Body of pancreas (tissue), 4 donors: ENCODE measurements at places on chromosomes 5 and 9. TPM values are rescaled to one million over a fixed set of nuclear protein-coding genes. Genes with fewer than 3 reads are reported as not detected.

DNA sequence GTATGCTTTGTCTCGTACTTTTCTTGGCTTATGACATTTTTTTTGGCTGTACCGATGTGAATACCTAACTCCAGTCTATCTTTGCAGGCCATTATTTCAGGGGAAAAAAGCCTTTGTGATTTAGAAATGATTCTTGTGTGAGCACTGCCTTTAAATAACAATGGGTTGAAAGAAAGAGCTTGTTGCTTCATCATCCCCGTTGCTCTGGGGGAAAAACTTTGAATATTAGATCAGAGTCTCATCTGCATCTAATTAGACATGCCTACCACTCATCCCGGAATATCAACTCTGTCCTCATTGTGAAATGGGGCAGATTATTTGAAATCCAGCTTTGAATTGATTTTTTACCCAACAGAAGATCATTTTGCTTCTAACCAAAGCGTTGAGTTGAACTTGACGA lies 13.5 kb downstream of the CXCL14 start:
- H3K4me3 ChIP-seq, result no peak overlapping the region
- no peaks in the 10 kb centered on the region for H3K36me3 ChIP-seq
- no peaks in the 10 kb centered on the region for H3K27me3 ChIP-seq
- DNase-seq, result no peak
- no peaks in the 10 kb centered on the region for H3K4me1 ChIP-seq
- no peak overlapping the region for H3K27ac ChIP-seq

- no peaks in the 10 kb centered on the region for H3K27me3 ChIP-seq
- no peaks in the 10 kb centered on the region for H3K36me3 ChIP-seq
- no peak for DNase-seq
- H3K27ac ChIP-seq, result no peak overlapping the region
- H3K4me1 ChIP-seq, result no peaks in the 10 kb centered on the region
- no peak overlapping the region for H3K4me3 ChIP-seq
These were observed 307.3 kb upstream of the SGCD start for GRCh38 chr5:156019571-156020180.

DNA sequence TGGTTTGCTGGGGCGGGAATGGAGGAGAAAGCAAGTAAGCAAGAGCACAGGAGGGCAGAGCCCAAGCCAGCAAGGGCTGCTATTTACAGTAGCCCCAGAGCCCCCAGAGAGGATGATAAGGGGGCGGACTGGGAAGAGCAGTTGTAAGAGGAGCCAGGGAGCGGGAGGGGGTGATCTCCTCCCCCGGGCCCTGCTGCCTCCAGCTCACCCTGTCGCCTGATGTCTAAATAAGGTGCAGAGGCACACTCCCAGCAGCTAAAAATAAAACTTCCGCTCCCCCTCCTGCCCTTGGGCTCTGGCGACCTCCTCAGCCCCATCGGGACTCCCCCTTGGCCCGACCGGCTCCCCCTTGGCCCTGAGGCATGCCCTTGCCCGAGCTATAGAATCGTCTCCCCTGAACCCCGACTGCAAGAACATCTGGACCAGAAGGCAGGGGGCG lies 14.4 kb upstream of the CCDC69 start:
- peaks cover 20% of the 10 kb centered on the region for H3K4me1 ChIP-seq
- no peaks in the 10 kb centered on the region for H3K27me3 ChIP-seq
- no peak for DNase-seq
- no peaks in the 10 kb centered on the region for H3K36me3 ChIP-seq
- H3K4me3 ChIP-seq, result no peak overlapping the region

GRCh38 chr9:3855929-3856328 lies 330.1 kb upstream of the RFX3 start:
- no peaks in the 10 kb centered on the region for H3K27me3 ChIP-seq
- H3K27ac ChIP-seq, result no peak overlapping the region
- no peak for DNase-seq
- H3K36me3 ChIP-seq, result no peaks in the 10 kb centered on the region

DNA sequence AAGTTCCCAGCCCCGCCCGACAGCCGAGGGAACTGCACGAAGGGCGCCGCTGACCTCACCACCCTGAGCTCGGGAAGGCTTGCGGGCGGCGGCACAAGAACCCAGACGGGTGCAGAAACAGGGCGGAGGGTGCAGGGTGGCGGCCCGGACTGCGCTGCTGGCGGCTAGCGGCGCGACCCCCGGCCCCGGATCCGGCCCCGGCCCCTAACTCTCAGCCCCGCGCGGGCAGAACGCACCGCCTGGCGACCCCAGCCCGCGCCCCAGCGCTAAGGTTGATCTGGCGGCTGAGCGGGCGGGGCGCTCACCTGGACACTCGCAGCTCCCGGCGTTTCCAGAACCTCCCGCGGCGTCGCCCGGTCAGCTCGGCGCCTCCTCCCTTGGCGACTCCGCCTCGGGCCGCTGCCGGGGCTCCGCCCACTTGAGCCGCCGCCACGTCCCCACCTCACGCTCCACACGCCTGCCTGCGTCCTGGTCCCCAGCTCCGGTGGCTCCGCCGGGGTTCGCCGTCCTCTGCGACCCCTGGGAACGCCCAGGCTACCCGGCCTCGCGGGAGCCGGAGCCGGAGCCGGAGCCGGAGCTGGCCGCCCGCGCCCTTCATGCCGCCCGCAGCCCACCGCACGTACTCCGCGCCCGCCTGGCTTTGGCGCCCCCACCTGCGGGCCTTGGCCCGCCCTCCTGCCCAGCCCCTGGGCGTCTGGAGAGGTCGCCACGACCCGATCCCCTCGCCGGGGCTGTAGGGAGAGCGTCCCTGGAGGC lies at the start of gene P4HA2:
TSS of gene P4HA2 (minus strand) at position 369 of the 756 bp plus-strand sequence. CDS start 9,227 bp downstream, outside the sequence.
- H3K4me1 ChIP-seq, result peaks cover 48% of the 10 kb centered on the region
- no peaks in the 10 kb centered on the region for H3K36me3 ChIP-seq
- H3K27me3 ChIP-seq, result no peaks in the 10 kb centered on the region

GRCh38 chr9:3193791-3194190 lies 332.0 kb downstream of the RFX3 start:
- H3K36me3 ChIP-seq, result no peaks in the 10 kb centered on the region
- no peak for DNase-seq
- no peaks in the 10 kb centered on the region for H3K27me3 ChIP-seq
- H3K4me3 ChIP-seq, result no peak overlapping the region
- no peak overlapping the region for H3K27ac ChIP-seq
- no peaks in the 10 kb centered on the region for H3K4me1 ChIP-seq

GRCh38 chr5:181235689-181236366 lies 7.9 kb downstream of the RACK1 start:
- peaks cover 18% of the 10 kb centered on the region for H3K4me1 ChIP-seq
- no peak overlapping the region for H3K4me3 ChIP-seq
- H3K27me3 ChIP-seq, result no peaks in the 10 kb centered on the region
- peaks cover 15% of the 10 kb centered on the region for H3K36me3 ChIP-seq
- no peak for DNase-seq

DNA sequence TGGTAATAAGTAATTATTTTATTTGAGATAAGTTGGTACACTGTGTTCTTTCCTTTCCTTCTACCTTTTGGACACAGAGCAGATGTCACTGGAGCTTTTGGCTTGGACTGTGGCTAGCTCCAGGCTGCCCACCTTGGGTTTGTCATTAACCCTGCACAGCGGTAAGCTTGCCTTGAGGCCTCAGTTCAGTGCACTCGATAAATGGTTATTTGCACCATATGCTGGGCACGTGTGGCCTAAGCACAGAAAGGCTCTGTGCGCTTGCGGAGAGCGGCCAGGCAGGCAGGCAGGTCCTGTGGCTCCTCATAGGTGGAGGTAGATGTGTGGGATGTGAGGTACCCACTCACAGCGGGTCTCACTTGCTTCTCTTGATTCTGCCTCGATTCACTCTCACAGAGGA lies 30.0 kb upstream of the TENT4A start:
- no peak overlapping the region for H3K27ac ChIP-seq
- peaks cover 8% of the 10 kb centered on the region for H3K4me1 ChIP-seq
- H3K27me3 ChIP-seq, result no peaks in the 10 kb centered on the region
- no peak for DNase-seq
- H3K4me3 ChIP-seq, result no peak overlapping the region

DNA sequence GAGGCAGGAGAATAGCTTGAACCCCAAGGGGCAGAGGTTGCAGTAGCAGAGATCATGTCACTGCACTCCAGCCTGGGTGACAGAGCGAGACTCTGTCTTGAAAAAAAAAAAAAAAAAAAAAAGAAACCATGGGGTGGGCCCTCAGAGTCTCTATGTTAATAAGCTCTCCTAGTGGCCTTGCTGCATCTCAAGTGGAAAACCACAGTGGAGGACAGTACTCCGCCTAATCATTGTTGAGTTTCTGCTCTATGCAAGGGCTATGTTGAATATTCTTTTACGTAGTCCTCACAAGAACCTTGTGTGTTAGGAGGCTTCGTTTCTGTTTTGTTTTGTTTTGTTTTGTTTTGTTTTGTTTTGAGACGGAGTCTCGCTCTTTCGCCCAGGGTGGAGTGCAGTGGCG lies 48.9 kb downstream of the TJP2 start:
- no peaks in the 10 kb centered on the region for H3K27me3 ChIP-seq
- DNase-seq, result no peak
- peaks cover 23% of the 10 kb centered on the region for H3K36me3 ChIP-seq

DNA sequence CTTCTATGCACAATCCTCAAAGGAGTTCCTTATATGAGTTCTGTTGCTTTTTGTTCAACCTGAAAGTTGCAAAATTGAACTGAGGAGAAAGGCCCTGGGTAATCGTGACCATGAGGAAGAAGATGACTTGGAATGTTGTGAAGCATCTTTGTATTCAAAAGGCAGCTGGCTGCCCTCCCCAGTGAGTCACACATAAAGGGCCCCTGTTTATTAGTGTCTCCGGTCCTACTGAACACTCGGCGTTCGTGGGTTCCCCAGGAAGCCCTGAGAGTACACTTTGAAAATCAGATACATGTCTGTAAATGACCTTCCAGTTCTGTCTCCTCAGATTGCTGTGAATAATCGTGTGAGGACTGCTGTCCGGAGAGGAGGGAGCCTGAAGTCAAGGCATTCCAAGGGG lies 73.6 kb downstream of the C9orf153 start:
- no peaks in the 10 kb centered on the region for H3K36me3 ChIP-seq
- H3K4me3 ChIP-seq, result no peak overlapping the region
- DNase-seq, result no peak
- H3K4me1 ChIP-seq, result peaks cover 4% of the 10 kb centered on the region

DNA sequence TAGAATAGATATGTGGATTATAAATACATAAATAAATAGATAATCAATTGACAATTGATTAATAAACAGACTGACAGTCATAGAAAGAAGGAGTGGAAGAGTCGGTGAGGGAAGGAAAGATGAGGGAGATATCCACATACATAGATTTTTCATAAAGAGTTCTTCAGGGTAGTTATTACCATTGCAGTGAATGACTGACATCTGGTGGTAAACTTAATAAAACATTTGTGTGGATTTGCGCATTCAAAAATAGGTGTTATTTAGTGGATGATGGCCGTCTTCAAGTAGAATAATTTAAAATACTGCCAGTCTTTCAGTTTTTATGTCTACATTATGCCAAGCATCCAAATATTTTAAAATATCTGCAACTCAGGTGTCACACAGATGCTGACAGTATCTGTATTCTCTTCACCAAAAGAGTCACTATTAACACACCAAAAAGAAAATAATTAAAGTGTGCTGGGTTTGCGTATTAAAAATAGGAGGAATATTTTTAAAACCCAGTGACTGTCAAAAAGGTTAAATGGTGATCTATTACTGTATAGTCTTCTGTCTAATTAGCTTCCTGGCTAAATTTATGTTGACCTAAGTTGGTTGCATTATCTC lies 78.8 kb downstream of the GIN1 start:
- H3K27me3 ChIP-seq, result no peaks in the 10 kb centered on the region
- H3K4me3 ChIP-seq, result no peak overlapping the region
- DNase-seq, result no peak
- no peaks in the 10 kb centered on the region for H3K4me1 ChIP-seq

DNA sequence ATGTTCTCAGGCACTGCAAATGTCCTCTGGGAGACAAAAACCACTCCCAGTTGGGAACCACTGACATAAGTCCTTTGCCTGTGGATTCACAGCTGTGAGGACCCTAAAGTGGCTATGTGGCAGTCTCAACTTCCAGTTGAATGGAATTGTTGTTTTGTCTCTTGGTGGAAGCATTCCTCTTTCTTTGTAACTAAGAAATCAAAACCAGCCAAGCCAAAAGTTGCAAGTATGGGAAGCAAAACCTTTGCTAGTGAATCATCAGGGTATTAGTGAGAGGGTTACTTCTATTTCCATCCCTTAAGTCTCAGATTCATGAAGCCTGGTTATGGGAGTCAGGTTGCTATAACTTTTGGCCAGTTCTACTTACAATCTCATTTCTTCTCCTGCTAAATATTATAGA lies 49.8 kb upstream of the RPS23 start:
- H3K27ac ChIP-seq, result no peak overlapping the region
- H3K4me3 ChIP-seq, result no peak overlapping the region
- no peaks in the 10 kb centered on the region for H3K27me3 ChIP-seq
- no peaks in the 10 kb centered on the region for H3K36me3 ChIP-seq

The FBP2 gene
- 0.66 TPM for total RNA-seq

The PCDHA8 gene
- total RNA-seq, result 2.1 TPM

The INSL6 gene
- total RNA-seq, result not detected

The FOXD4 gene
- total RNA-seq, result 0.99 TPM
